H9 (cell line): ENCODE measurements at places on chromosomes 11 and 22. TPM values are rescaled to one million over a fixed set of nuclear protein-coding genes. Genes with fewer than 3 reads are reported as not detected.

CHRDL2 gene
- total RNA-seq, result 0.33 and 0.39 TPM in 2 replicates

OR4C6 gene
- total RNA-seq, result not detected in 2 replicates

F2 gene
- total RNA-seq, result not detected in 2 replicates

APOL5 gene
- total RNA-seq, result not detected in 2 replicates

PCNX3 gene
- 48.3 and 50.5 TPM in 2 replicates for total RNA-seq

TNRC6B gene
- 53.5 and 58.1 TPM in 2 replicates for total RNA-seq
